ENCODE measurements at places on chromosomes 11 and 22.

DNA sequence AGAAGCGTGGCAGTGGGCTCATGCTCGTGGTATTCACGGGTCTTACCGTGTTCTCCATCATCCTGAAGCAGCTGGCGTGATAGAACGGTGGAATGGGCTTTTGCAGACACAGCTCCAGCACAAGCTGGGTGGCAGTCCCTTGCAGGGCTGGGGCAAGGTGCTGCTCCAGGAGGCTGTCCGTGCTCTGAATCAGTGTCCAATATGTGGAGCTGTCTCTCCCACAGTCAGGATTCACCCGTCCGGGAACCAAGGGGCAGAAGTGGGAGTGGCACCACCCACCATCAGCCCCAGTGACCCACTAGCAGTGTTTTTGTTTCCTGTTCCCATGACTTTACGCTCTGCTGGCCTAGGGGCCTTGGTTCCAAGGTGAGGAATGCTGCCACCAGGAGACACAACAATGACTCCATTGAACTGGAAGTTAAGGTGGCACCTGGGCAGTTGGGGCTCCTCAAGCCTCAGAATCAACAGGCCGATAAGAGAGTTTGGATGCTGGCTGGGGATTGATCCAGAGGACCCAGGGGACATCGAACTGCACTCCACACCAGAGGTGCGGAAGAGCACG is 16.9 kb upstream of the CD81 start:
- no peak for DNase-seq

DNA sequence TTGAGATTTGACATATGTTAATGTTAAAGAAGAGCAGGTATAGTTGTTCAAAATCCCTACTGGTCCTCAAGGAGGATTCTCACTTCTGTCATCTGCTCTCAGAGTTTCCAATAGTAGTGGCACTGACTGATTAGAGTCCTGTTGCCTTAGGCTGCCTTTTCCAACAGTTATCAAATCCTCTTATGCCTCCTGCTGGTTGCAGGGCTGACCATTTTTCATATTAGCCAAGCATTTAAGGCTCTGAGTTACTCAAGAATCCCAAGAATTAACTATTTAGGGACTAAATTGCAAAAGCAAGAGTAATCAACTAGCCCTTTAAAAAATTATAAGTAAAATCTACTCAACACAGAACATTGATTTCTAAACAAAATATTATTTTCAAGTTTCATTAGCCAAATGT is 212.0 kb upstream of the CHORDC1 start:
- DNase-seq: no peak

GRCh38 chr11:100805506-100806199 is 118.6 kb downstream of the ARHGAP42 start:
- DNase-seq: no peak

DNA sequence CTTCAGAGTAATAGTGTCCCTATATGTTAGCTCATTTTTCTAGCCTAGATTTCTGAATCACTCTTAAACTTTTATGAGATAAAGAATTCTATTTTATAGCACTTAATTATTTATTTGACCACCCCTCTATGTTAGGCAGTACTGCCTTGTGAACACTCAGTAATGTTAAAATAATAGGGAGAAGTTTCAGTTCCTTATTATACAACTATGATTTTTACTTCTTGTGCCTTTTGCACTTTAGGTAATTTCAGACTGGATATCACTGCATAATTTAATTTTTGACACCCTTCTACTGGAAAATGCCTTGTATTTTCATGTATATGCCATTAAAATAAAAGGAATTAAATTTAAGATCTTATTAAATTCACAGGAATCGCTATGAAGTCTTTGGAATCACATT is 3.1 kb downstream of the BCO2 start:
- no peak for DNase-seq

DNA sequence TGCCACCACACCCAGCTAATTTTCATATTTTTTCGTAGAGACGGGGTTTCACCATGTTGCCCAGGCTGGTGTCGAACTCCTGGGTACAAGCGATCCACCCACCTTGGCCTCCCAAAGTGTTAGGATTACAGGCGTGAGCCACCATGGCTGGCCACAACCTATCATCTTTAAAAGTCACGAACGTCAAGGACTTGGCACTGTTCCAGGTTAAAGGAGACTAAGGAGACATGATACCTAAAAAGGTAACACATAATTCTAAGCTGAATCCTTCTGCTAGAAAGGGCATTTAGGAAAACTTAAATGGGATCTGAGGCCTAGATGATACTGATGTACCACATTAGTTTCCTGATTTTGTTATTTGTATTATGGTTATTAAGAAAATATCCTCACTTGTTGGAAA is 43.3 kb upstream of the SYT9 start:
- DNase-seq: no peak

GRCh38 chr11:69398529-69399492 is 82.7 kb upstream of the LINC01488 start:
- peak; percentile 40 for DNase-seq

GRCh38 chr11:27388001-27388400 is 25.0 kb upstream of the CCDC34 start:
- DNase-seq: no peak

GRCh38 chr11:107587306-107587979 is 3.5 kb upstream of the ELMOD1 start:
- DNase-seq: no peak

- no peak for DNase-seq
Observed at GRCh38 chr22:39598017-39598965, 27.7 kb downstream of the CACNA1I start.

DNA sequence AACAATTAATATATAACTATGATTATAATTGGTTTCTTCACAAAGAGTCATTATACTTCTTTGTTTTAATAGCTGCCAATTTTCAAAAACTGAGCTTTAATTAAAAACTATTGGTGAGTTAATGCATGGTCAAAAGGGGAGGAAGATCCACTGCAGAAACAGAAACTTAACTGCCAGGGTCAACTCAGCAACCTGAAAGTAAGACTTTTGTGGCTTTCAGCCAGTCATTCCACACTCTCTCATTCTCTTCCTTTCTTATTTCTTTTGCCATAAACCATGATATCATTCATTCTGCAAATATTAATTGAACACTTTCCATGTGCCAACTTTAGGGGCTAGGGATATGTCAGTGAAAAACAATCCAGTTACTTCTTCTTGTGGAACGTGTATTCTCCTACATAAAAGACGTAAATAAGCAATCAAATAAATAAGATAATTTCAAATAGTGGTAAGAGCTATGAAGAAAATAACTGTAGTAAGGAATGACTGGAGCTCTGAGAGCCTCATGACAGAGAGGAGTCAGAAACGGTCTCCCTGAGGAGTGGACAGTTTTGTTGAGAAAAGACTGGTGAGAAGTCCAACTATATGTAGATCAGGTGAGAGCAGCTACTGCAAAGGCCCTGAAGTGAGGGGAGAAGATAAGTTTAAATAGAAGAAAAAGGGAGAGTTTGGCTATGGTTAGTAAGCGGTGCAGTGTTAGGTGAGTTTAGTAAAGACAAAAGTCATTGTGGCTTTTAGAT is 130.5 kb downstream of the GRIA4 start:
- no peak for DNase-seq

GRCh38 chr11:125720781-125721180 is 25.3 kb upstream of the PATE1 start:
- DNase-seq: no peak

- DNase-seq: no peak
Observed at GRCh38 chr22:50621356-50621880, 6.5 kb downstream of the ARSA start.
